Fibroblast of villous mesenchyme (primary cell): ENCODE measurements at places on chromosomes 16 and 17. TPM values are rescaled to one million over a fixed set of nuclear protein-coding genes. Genes with fewer than 3 reads are reported as not detected.

GRCh38 chr16:14111713-14112538, 40.8 kb downstream of the MRTFB start:
- DNase-seq: no peak

GRCh38 chr17:44352828-44353671, 7.9 kb downstream of the GRN start:
- no peak for DNase-seq

GRCh38 chr16:67504031-67505021, 21.0 kb upstream of the AGRP start:
- no peak for DNase-seq

DNA sequence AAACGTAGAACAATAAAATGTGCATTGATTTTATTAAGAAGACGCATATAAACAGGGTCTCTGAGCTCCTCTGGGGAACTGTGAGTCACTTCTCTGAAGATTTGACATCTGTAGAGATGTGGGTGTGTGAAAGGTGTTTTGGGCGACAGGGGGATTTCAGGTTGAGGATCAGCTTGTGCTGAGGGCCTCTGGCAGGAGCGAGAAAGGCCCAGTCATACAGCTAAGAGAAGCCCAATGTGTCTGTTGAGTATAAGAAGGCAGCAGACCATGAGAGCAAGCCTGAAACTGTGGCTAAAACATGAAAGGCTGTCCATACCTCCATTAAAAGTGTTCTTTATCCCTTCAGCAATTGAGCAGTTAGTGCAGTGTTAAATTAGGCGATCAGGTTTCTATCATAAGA, 406.5 kb upstream of the MON1B start:
- no peak for DNase-seq

GRCh38 chr16:67268136-67268579, 11.2 kb upstream of the PLEKHG4 start:
- peak; percentile 92 for DNase-seq

Gene SMIM36
- total RNA-seq: not detected in 2 replicates

Gene KRT25
- total RNA-seq: not detected in 2 replicates

Gene PDILT
- not detected in 2 replicates for total RNA-seq

DNA sequence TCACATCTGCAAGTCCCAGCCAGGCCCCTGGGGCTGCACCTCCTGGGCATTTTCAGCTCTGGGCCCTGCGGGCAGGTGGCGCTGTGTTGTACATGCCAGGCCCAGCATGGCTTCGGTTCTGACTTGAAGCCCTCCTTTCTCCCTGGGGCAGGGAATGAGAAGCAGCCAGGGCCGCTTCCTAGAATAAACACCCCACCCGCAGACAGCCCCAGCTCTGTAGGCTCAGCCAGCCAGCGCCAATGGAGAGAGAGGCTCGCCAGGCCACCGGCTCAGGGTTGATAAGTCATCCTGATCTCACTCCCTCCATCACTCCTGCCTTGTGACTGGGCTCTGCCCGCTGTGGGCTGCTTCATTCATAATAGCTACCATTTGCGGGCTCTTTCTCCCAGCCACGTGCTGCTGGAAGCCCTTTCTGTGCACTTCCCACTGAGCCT, 6.0 kb upstream of the GLIS2 start:
- peak; percentile 89 for DNase-seq

DNA sequence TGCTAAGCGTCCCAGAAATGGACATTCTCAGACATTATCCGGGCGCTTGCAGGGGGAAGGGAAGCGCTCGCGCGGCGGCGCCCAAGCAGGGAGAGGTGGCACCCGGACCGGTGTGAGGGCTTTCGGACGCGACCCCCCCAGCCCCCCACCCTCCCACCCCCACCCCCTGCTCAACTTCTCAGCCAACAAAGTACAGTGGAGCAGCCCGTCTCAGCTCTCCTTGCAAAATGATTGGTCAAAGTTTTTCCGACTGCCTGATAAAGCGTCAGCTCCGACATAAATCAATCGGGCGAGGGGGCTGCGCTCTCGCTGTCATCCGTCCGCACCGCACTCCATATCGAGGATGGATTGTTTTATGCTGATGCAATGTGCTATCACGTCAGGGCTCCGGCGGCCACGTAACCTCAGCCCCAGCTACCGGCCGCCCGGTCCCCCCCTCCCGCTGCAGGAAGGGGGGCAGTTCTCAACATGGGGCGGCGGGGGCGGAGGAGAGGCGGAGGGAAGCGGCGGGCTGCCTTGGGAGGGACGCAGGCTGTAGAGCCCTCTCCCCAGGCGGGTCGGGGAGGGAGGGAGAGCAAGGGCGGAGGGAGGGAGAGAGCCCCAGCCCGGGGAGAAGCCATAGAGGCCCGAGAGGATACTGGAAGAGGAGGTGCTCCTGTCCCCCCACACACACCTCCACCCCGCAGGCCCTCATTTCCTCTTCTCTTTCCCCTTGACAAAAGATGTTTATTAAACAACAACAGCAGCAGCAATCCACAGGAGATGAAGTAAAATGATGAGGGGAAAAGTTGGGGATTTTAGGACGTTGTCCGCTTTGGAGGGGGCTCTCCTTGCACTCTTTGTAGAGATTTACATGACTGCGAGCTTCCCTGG, at the start of gene HOXB9:
TSS of gene HOXB9 (minus strand) at position 114 of the 873 bp plus-strand sequence. CDS start at position 25, 89 bp downstream.
- DNase-seq: no peak

Gene CPHXL2
- not detected in 2 replicates for total RNA-seq

Gene CX3CL1
- total RNA-seq: 0.32 TPM in 1 of 2 replicates, not detected in the other

Gene SLC35G6
- total RNA-seq: not detected in 2 replicates

DNA sequence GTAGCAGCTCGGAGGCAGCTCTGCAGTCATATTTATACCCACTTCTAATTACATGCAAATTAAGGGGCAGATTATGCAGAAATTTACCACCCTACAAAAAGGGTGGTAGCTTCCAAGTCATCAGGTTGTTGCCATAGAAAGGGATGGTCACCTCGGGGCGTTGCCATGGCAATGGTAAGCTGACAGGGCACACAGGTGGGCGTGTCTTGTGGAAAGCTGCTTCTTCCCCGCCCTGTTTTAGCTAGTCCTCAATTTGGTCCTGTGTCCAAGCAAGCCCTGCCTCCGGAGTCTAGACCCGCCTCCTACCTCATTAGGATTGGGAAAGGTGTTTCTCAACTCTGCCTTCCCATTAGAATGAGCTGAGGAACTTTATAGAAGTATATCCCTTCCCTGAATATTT, 98.7 kb downstream of the HS3ST2 start:
- DNase-seq: no peak

Gene KLHL10
- under 0.01 TPM in 2 replicates for total RNA-seq

GRCh38 chr16:82735186-82735585, 108.4 kb downstream of the CDH13 start:
- DNase-seq: no peak

- no peak for DNase-seq
Measured at GRCh38 chr16:6929868-6930267, 402.8 kb upstream of the RBFOX1 start.

DNA sequence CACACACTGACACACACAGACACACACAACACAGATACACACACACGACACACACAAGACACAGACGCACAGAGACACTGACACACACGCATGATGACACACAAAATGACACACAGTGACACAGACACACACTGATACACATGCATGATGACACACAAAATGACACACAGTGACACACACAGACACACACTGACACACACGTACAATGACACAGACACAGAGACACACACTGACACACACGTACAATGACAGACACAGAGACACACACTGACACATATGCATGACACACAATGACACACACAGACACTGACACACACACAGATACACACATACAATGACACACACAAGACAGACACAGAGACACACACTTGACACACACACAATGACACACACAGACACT, 10.3 kb downstream of the CACNG1 start:
- DNase-seq: no peak

Gene CACNG3
- total RNA-seq: not detected in 2 replicates

GRCh38 chr17:15161395-15161794, 103.7 kb downstream of the PMP22 start:
- no peak for DNase-seq

GRCh38 chr17:4220655-4221054, 43.1 kb downstream of the ANKFY1 start:
- DNase-seq: peak; percentile 94

Gene ASGR2
- total RNA-seq: not detected in 2 replicates

DNA sequence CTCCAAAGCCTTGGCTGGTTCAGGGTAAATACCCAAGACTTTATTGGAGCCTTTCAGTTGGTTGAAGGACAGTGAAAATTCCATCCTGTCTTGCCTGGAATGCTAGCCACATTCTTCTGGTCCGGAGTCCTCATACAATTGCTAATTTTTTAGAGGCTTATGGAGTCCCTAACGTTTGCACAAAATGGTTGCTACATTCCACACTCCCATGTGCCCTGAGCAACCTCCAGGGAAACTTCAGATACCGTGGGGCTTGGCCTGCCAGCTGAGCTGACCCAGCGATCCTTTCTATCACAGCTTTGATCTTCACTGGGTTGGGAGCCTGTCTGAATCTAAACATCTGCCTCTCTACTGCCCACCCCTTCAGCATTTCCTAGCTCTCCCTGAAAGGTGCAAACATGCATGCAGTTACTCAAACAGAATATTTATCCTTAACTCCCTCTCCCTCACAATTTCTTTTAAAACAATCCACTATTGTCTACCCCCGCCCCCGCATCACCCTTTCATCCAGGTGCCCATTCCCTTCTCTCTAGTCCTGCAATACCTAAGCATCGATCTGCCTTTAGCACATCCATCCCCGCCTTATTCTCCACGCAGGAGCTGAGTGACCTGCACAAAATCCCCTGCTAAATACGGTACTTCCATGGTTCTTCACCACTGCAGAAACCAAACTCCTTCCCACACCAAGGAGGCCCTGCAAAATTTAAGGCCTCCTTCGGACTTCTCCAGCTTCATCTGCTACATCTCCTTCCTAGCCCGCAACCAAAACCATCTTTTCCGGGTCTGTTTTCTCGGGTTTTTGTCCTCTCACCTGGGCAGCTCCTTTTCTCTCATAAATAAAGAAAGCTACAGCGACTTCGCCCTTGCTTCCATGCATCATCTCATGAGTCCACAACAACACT, 810 bp upstream of the GAN start:
- no peak for DNase-seq

DNA sequence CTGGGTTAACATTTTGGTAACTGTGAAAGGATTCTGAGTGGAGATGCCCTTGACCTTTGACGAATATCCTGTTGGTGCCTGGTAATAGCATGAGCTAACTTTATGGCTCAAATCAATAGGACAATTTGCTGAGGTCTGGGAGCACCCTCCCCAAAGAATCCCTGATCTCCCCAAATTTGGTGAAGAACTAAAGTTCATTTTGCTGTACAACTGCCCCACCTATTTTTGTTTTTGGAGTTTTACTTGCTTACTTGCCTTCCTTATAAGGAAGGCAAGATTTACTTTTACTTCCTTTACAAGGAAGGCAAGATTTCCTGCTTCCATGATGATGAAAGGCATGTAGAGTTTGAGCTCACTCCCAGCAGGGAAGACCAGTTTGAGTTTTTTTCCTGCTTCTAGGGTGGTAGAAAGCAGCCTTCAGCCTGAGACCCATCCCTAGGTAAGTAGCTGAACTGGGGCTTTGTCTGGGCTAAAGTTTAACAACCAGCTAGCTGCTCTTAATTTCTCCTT, 2.8 kb downstream of the KRTAP4-9 start:
- DNase-seq: no peak

DNA sequence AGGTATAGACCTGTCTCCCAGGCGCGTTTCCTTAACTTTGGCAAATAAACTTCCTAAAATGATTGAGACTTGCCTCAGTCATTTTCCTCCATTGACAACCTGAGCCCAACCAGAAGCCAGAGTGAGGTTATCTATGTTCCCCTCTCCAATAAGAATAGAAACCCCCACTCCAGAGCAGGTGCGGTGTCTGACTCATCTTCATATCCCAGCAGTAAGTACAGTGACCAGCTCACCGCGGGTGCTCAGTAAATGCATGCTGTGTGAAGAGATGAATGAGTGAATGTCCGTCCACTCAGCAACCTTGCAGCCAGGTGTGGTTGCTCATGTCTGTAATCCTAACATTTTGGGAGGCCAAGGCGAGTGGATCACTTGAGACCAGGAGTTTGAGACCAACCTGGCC, 19.5 kb upstream of the CD300E start:
- DNase-seq: no peak

DNA sequence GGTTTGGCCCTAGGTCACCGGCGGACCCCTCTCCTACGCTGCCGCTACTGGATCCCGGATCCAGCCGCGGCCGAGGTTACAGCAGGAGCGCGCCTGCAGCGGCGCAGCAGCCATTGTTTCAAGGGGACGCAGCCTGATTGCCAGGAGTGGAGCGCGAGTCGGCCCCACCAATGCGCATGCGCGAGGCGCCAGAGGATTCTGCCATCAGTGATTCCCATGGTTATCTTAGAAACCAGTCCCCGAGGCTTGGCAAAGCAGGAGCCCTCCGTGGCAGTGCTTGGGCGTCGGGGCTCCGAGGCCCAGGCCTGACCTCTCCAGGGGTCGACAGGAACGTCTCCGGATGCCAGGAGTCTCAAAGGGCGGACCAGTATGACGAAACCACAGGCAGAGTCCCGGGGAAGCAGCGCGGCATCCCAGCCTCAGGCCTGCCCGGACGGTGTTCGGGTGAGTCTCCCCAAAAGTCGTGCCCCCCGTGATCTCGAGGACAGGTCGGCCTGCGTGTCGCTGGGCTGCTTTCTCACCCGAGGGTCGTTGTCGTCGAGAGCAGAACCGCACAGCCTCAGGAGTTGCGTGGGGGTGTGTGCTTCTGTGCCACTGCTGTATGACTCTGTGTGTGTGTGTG, 608.5 kb downstream of the KCNJ18 start:
- no peak for DNase-seq

DNA sequence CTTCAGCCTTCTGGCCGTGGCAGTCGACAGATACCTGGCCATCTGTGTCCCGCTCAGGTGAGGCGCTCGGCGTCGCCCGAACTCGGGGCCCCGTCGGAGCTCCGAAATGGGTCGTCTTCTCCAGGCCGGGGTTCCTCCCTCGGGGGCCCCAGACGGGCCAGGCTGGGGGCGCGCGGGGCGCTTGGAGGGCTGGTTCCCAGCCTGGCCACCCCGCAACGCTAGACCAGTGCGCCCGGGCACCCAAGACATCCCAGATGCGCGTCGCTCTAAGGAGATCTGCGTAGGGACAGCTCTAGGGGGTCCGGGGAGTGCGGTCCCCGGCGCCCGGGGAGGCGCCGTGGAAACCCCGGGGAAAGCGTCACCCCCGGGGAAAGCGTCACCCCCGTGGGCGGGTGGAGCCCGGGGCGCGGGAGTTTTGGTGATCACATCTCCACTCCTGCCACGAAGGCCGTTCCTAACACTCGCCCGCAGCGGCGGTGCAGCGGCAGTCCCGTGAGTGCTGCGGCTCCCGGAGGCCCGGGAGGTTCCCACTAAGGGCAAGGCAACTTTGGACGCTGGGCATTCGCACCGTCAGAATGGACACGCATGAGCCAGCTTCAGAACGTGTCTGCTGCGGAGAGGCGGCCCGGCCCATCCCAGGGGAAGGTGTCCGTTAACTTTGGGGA, 729 bp downstream of the ADORA2B start:
- peak; percentile 45 for DNase-seq

- DNase-seq: no peak
Measured at GRCh38 chr17:80296221-80296620, 35.6 kb downstream of the RNF213 start.

DNA sequence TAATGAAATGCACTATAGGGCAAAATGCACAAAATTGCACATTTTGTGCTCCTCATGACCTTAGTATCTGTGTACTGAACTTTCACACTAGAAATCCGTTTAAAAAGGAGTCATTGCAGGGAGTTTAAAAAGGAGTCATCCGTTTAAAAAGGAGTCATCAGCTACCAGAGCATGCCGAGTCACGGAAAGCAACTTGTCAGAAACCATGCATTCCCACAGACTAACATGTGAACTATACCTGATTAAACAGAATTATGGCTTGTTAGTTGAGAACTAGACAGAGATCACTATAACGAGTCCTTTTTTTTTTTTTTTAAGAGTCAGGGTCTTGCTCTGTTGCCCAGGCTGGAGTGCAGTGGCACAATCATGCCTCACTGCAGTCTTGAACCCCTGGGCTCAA, 35.9 kb downstream of the SLC6A4 start:
- DNase-seq: no peak
